ENCODE measurements at places on chromosomes 16 and 17.
A peak's percentile ranks its signal among the peaks of the same experiment; 100 is the strongest.

- DNase-seq = no peak
Measured at GRCh38 chr17:58262149-58262548, 18.6 kb downstream of the MPO start.

DNA sequence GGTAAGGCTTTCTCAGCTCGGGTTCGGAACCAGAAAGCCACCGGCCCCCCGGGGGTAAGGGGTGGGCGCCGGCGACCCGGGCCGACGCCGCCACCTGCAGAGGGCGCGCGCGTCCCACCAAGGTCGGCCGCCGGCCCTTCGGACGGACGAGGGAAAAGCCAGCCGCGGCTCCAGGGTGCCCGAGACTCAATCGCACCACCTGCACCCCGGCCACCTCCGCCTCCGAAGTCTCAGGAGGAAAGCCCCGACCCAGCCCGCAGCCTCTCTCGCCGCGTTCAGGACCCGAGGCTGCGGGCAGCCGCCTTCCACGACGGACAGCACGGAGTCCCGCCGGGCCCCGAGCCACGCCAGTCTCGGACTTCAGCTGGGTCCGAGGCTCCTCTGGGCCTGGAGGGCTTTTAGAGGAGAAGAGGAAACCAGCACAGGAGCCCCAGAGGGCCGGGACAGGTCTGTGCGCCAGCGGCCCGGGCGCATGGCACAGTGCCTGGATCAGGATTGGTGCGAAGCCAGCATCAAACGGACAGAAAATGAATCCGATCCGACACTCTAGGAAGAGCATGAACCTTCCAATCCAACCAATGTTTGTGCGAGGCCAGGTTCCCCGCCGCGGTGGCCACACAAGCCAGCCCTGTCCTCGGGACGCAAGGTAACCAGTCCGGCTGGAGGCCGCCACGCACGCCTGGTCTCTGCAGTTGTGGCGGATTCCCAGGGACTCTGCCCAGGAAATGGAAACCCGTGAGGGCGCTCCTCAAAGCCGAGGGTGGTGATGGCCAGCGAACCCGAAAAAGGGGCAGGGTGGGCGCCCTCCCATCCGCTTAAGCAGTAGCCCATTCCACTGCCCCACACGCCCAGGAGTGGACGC is 6.7 kb downstream of the CBX8 start:
- DNase-seq = peak; percentile 64

DNA sequence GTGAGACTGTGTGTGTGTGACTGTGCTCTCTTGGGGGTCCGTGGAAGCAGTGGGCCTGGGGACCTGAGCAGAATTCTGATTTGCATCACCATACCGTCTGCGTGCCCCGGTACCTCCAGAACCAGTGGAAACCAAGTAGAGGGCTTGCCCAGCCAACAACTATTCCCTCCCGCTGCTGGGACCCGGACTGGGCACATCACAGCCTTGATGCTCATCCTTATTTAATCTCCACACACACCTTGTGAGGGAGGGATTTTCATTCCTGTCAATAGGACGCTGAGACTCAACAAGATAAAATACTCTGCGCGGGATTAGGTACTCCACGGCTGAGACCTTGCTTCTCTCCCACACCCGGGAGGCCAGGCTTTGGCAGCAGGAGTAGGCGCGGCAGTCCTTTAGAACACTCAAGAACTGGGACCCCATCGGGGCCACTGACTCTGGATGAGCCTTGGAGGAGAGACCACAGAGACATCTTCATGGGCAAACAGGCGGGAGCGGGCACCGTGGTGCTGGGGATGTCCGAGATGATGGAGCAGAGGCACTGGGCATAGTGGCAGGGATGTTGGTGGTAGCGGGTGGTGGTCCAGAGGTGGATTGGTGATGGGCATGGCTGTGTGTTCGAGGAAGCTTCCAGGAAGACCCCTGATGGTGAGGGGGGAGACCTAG is 208.0 kb downstream of the NTN1 start:
- DNase-seq = peak; percentile 44

DNA sequence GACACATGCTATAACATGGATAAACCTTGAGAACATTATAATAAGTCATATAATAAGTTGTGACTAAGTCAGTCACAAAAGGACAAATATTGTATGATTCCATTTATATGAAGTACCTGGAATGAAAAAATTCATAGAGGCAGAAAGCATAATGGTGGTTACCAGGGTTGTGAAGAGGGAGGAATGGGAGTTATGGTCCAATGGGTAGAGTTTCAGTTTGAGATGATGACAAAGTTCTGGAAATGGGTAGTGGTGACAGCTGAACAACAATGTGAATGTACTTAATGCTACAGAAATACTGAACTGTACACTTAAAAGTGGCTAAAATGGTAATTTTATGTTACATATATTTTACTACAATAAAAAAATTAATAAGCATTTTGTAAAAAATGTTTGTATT is 49.7 kb downstream of the MYO1D start:
- no peak for DNase-seq

- DNase-seq = no peak
Measured at GRCh38 chr16:86033016-86033474, 134.1 kb downstream of the IRF8 start.

- no peak for DNase-seq
Measured at GRCh38 chr17:33651686-33652085, 358.6 kb upstream of the ASIC2 start.

DNA sequence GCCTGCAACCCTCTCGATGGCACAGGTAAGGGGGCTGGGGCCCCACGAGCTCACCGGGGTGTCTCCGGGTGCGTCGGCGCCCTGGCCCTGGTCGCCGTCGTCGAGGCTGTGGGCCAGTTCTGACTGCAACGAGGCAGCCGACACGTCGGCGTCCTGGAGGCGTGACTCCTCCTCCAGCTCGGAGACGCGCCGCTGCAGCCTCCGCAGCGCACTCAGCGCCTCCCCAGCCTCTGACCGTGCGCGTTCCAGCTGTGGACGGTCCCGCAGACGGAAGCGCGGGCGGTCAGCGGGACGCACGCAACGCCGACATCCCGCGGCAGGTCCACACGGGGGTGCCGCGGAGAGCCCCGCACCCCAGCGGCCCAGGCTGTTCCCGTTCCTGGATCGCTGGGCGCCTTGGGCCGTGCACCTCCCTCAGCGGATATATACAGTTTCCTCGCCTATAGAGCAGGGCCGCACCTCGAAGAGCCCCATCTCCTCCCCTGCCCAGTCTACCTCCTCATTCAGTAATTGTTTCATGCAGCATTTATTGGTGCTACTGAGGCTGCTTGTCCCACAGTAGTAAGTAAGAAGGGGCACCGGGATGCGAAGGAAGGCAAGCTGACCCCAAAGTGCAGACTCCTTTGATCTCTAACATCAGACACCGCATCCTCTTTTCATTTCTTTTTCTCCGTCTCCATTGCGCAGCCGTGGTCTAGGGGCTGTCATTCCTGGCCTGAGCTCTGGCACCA is 5.8 kb downstream of the THOC6 start:
- no peak for DNase-seq

DNA sequence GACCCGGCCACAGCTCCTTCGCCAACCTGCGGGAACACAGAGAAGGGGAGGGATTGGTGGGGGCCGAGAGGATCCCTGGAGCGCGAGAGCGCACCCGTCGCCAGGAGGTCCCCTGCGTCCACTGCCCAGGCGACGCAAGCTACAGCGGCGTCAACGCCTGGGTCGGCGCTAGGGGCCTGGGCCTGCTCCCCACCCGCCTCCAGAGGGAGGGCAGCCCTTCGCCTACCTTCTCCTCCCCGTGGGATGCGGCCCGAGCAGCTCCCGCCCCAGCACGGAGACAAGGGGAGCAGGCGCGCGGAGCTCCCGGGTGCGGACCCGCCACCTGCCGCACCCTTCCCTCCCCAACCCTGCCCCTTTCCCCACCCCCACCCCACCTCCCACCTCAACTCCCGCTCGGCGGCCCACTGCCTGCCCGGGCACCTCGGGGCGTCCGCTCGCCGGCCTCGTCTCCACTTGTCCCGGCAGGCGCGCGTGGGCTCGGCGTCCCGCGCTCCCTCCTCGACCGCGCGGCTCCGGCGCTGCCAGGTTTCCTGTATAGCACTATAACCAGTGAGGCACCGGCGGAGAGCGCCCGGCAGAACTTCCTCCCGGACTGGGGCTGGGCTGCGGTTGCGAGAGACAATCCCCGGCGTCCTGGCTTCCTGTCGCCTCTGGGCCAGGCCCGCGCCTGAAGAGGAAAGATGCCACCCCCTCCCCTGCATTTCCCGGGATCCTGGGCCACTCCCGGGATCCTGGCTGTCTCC is 119.1 kb upstream of the SMURF2 start:
- DNase-seq = peak; percentile 77

DNA sequence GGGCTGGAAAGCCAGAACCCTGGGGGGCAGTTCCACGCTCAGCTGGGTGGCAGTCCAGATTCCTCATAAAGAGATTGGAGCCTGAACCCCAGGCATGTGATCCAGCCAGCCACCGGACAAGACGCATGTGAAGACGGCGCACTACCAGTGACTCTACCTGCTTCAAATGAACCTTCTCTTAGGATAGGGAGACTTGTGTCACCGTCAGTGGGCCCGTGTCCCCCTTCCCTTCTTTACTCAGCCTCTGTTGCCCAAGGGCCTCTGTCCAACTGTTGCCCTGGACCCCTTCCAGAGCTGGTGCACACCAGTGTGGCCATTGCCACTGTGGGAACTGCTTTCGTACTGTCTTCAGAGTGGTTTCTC is 18.2 kb downstream of the CLUAP1 start:
- DNase-seq = no peak

- DNase-seq = no peak
Measured at GRCh38 chr16:73166947-73167550, 119.1 kb upstream of the ZFHX3 start.

- no peak for DNase-seq
Measured at GRCh38 chr17:71417142-71417541, 703.7 kb upstream of the SOX9 start.

- no peak for DNase-seq
Measured at GRCh38 chr17:59765038-59765437, 57.6 kb downstream of the VMP1 start.

- DNase-seq = no peak
Measured at GRCh38 chr17:49920030-49920769, 48.8 kb upstream of the DLX4 start.

- no peak for DNase-seq
Measured at GRCh38 chr16:83355570-83356218, 452.1 kb upstream of the HSBP1 start.

- DNase-seq = no peak
Measured at GRCh38 chr16:336269-336668, 16.3 kb downstream of the AXIN1 start.

GRCh38 chr17:83147280-83147679 is 67.9 kb downstream of the METRNL start:
- no peak for DNase-seq

DNA sequence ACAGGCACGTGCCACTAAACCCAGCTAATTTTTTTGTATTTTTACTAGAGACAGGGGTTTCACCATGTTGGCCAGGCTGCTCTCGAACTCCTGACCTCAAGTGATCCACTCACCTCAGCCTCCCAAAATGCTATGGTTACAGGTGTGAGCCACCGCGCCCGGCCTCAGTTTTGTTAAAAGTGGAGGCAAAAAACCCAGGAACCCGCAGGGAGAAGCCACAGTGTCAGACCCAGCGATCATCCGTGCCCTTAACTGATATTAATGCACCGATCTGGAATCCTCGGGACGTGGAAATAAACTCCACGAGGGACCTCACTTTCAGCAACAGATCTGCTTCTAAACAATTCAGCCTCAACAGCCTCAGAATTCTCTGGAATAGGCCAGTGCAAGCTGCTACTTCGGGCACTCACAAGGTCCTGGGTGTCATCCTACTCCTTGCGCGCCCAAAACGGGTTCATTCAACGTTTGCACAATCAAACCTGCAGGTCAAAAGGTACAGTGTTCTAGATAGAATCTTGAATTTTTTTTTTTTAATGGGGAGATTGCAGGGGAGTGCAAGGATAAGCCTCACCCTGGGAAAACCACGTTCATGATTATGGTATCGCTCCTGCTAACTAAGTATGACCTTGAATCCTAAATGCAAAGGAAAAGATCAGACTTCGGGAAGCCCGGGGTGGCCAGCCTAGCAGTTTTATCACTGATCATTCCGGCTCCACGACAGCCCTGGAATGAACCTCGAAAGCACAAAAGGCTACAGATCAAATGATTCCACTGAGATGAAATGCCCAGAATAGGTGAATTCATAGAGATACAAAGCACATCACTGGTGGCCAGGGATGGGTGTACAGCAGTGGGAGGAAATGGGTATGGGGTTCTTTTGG is 22.4 kb downstream of the LITAF start:
- no peak for DNase-seq

DNA sequence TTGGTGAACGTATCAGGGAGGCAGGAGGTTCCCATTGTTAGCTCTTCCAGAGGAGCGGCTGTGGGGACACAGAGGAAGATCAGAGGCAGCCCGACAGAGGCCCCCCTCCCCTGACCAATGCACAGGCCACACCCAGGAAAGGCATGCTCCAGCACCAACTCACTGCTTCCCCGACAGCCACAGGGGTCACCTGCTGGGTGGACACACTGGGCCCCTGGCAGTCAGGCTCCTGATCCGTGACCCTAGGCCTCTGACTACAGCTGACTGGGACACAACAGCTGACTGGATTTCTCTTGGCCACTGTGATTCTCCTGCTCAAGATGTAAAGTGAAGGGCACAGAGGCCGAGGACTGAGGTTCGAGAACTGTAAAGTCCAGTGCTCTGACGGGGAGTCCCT is 63.5 kb downstream of the IL21R start:
- DNase-seq = no peak

- peak; percentile 73 for DNase-seq
Measured at GRCh38 chr17:66508896-66509844, 206.8 kb downstream of the PRKCA start.

GRCh38 chr17:77214328-77214727 is 73.6 kb downstream of the SEC14L1 start:
- DNase-seq = no peak

DNA sequence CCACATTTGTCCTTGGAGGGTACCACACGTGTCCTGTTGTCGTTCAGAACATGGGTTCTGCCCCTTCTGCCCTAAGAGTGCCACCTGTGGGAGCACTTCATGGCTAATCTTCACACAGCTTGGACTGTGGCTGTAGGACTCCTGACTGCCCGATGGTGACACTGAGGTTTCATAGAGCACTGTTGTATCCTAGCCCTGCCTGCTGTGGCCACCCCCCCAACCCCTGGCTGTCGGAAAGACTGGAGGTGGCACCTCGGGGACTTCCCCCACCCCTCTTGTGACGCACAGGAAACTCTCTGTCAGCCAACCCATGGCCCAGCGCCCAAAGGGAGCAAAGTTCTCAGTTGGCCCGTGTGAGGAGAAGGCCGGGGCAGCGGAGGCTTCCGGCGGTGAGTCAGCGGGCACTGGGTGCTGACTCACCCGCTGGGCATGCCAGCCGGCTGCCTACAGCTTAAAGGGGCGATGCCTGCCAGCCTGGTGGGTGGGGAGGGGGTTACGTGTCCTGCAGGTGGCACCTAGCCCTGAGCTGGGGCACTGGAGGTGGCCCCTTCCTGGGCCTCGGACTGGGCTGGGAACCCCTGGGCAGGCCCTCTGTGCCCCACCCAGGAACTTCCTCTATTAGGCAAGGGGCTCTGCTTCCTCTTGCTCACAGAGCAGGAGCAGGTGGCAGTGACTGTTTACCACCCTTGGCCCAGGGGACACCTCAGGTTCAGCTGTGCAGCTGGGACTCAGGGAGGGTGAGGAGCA is 3.4 kb downstream of the MAP2K3 start:
- peak; percentile 99 for DNase-seq
